ENCODE measurements at places on chromosomes 13 and 19.

- no peak for DNase-seq
These were observed 79.8 kb upstream of the NBEA start for GRCh38 chr13:34862311-34862710.

DNA sequence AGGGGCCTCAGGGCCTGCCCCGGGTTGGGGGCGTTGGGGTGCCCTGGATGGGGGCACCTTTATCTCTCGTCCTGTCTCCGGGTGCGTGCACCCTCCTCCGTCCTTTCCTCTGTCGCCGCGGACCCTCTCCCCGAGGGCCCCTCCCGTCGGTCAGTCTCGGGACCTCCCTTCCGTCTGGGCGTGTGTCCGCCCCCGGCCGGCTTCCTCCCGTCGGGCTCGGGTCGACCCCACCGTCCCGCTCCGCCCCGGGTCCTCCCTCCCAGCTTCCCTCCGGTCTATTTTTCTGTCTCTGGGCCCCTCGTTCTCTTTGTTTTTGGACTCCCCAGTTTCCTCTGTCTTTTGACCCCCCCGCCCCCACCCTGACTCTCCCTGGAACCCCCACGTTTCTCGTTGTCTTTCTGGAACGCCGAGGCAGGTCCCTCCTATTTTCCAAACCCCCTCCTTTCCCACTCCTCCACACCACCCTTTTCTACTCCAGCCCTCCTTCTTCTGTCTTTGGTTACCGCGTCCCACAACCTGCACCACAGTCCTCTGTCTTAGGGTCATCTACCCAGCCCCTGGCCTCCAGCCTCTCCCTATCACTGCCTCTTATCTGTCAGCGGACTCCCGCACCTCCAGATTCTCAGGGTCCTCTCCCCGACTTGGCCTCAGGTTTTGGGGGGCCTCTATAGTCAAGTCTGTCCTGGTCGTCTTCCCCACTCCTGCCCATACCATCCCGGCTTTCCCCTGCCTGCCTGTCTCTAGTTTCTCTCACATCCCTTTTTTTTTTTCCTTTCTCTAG is 757 bp downstream of the EGLN2 start:
- DNase-seq: no peak

DNA sequence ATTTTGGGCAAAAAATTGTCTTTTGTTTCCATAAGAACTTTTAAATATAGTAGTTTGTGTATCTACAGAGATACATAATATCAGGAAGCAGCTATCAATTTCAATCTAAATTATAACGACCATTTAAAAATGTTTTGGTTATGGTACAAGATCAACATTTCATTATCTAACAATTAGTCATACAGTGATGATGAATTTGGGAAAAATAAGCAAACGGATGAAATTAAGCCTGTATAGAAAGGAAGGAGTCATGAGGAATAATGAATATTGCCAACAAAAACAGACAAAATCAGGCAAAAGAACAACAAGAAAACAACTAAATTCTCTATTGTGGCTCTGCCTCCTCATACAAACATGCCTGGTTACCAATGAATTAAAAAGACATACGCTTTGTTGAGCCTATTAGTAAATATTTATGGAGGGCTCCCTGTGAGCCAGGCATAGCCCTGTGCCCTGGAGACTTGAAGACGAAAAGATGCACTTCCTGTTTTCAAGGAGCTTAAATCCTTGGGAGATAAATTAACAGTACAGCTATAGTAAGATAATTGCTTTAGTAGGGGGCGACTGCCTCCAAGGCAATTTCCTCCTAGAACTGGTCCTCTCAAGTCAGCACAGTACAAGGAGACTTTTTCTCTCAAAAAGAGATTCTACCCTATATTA is 73.0 kb downstream of the NALCN start:
- no peak for DNase-seq

- no peak for DNase-seq
These were observed 249.6 kb downstream of the ENOX1 start for GRCh38 chr13:43537124-43537523.

- DNase-seq: no peak
These were observed 251.0 kb downstream of the GPC5 start for GRCh38 chr13:91649456-91649855.

GRCh38 chr19:7550987-7551761 is 15.7 kb downstream of the PNPLA6 start:
- no peak for DNase-seq

DNA sequence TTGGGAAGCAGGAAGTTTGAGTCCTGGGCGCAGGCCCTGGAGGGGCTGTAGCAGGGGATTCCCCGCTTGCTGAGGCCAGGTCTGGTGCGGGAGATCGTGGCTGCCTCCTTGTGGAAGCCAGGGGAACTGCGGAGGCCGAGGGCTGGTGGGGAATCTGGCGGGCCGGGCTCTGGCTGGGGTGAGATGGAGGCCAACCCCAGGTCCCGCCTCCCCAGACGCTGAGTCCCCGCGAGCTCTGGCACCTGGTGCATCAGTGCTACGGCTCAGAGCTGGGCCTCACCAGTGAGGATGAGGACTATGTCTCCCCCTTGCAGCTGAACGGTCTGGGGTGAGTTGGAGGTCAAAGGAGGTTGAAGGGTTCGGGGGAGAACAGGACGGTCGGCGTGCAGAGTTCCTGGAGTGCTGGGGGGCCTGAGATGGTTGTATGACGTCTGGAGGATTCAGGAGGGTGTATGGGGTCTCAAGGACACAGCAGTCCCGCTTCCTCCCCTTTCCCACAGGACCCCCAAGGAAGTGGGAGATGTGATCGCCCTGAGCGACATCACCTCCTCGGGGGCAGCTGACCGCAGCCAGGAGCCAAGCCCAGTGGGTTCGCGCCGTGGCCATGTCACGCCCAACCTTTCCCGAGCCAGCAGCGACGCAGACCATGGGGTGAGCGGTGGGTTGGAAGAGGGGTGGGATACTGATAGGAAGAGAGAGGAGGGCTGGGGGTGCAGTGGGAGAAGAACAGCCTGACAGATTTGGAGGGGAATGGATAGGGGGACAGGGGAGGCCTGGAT is 13.1 kb downstream of the GRAMD1A start:
- peak; percentile 71 for DNase-seq

DNA sequence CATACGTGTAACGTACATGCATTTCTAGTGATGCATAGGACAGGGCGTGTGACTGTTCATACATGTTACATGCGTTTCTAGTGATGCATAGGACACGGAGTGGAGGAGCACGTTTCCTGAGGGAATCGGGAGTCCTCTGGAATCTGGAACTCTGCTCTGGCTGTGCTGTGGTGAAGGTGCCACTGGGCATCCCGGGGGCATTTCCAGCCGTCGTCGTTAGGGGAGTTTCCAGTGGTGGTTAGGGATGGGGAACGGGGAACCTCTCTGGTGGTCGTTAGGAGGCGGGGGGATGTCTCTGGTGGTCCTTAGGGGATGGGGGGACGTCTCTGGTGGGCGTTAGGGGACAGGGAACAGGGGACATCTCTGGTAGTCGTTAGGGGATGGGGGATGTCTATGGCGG is 209.6 kb upstream of the SOX1 start:
- no peak for DNase-seq

DNA sequence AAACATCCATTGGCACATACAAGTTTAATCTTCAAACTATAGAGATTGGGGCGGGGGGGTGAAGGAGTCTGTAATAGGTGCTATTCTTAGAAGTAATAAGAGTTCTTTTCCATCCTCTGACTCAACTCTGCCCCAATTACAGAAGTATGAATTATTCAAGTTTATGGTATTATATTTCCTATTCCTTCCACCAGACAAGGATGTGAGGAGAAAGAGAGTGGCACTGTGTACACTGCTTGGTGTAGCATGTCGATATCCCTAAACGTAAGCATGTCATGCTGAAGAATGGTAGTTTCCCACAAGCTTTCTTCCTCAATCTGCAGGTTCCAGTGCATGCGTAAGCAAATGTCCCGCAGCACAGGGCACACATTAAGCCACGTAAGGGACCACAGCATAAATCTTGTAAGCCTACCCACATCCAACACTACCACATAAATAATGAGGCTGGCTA is 14.1 kb downstream of the BRD4 start:
- no peak for DNase-seq

Data from activated T-helper 9 cell treated with anti-CD3 and anti-CD28 coated beads, Interleukin-2, amount 50 U/mL, for 16 hours (primary cell).